ENCODE measurements at places on chromosomes 5 and 9.

DNA sequence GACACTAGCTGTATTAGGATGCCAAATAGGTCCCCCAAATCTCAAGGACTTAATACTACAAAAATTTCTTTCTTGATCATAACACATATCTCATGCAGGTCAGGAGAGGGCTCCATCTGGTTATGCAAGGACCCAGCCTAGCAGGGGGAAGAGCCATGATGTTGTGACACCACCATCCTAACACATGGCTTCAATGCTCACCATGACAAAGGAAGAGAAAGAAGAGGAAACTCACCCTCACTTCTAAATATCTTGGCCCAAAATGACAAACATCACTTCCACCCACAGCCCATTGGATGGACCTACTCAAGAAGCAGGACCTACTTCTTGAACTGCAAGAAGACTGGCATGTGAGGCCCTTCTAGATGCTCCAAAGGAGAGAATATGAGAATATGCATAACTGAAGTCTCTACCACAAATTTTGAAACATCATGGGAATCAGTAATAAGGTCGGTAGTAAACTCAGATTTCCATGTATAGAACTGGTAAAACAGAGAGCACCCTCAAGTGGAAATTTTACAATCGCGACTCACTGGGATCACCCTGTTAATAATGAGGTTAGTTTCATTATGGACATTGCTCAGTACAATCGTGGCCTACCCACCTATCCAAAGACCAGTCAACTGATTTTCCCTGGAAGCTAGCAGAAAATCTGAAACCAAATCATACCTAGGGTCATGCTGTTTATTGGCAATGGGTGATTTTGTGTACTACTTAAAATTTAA, 308.2 kb downstream of the ACTL7B start:
- DNase-seq = no peak

DNA sequence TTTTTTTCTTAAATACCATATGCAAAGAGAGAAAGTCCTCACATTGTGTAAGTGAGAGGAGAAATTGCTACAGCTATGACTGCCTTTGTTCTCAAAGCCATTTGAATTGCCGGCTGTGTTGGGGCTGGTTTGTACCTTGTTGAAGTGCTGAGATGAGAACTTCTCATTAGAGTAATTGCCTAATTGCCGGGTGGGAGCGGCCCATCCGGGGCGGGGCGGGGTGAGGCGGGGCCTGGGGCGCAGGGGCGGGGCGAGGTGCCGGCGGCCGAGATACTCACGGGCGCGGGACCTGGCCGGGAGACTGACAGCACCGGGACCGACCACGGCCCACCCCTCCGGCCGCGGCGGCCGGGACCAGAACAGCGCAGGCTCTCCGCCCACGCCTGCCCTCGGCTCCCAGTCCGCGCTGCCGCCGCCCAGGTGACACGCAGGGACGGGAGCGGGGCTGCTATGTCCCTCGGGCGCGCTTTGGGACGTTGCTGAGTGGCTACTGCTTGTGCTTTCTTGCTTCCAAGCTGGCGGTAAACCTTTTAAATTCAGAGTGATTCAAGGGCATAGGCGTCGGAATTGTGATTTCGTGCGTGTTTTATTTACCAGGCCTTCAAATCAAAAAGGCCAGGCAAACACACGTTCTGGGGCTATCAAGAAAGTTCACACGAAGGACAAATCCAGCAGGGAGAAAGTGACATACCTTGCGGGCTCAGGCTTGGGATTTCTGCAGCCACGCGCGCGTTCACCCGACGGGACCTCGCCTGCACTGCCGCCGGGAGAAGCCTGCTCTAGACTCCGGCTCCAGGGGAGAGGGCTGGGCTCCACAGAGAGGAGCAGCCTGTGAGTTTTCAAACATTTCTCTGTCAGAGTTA, 269.1 kb downstream of the FANCC start:
- DNase-seq = no peak

GRCh38 chr9:116979456-116979855, 292.4 kb downstream of the TRIM32 start:
- DNase-seq = no peak

DNA sequence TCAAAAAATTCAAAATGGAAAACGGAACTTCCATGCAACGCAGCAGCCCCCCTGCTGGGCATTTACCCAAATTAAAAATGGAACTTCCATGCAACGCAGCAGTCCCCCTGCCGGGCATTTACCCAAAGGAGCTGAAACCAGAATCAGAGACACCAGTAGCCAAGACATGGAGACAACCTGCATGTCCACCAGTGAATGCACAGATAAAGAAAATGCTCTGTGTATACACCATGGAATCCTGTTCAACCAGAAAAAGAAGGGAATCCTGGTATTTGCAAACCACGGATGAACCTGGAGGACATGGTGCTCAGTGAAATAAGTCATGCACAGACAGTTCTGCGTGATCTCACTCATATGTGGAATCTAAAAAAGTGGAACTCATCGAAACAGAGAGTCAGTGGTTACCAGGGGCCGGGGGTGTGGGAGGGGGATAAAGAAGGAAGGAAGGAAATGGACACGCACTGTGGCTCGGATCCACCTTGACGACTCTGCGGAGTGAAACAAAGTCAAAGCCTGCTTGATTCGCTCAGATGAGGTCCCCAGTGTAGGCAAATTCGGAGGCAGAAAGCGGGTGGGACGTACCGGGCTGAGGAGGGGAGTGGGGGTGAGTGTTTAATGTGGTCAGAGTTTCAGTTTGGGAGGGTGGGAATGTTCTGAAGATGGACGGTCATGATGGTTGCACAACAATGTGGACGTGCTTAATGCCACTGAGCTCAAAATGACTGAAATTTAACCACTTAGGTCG, 40.2 kb upstream of the EXOC3 start:
- no peak for DNase-seq

GRCh38 chr9:14750821-14751220, 28.3 kb upstream of the CER1 start:
- no peak for DNase-seq

GRCh38 chr5:134917070-134917815, 12.3 kb downstream of the PCBD2 start:
- DNase-seq = no peak

- DNase-seq = no peak
These were observed 190.1 kb downstream of the ACTL7B start for GRCh38 chr9:108665521-108666239.

GRCh38 chr5:160339406-160340130, 27.2 kb upstream of the CCNJL start:
- DNase-seq = no peak

DNA sequence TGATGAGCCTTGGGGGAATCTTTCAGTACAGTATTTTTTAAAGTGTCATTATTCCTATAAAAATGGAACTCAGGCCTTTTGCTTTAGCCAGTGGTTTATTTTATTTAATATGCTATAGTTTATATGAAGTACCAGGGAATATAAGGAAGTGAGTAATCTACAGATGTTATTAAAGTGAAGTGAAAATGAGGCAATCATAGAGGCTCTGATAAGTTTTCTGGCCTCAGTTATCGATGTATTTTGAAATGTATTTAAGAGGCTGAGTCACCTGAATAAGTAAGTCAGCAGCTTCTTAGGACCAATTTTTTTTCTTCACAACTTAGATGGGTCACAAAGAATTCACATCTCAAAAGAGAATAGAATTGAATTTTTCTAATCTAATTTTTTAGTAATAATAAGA, 829.0 kb downstream of the DNAH5 start:
- DNase-seq = no peak

DNA sequence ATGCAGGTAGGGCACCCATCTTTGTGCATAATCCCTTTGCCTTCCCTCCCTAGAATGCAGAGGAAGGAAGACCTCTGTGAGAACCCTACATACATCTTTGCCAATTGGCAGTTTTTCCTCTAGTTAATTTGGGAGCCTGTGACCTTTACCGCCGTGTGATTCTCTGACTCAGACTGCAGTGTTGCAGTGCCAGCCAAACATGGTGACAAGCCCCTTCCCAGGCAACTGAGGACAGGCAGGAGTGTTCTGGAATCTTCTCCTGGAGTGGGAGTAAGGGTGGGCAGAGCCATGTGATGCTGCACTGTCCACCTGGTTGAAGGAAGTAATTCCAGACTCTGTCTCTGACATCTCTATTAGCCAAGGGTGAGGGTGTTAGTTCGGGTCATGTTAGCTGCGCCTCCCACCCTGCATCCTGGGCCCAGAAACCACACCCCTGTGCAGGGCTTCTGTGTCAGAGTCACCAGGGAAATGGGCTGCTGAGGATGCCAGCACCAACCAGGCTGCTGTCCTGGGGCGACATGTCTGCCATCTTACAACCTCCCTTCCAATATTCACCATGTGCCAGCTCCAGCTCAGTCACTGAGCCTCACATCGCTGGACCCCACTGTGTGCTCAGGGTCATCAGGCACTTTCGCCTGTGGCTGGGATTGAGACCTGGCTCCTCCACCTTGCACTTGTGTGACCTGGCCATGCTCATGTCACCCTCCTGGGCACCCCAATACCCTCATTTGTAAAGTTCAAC, 21.8 kb downstream of the KCNIP1 start:
- DNase-seq = no peak

GRCh38 chr5:140637371-140638100, 1.7 kb upstream of the TMCO6 start:
- no peak for DNase-seq

GRCh38 chr5:125659316-125660023, 763.7 kb upstream of the GRAMD2B start:
- peak; percentile 85 for DNase-seq

GRCh38 chr9:108054131-108054630, 564.6 kb upstream of the KLF4 start:
- DNase-seq = no peak

- DNase-seq = no peak
These were observed 107.1 kb upstream of the POC5 start for GRCh38 chr5:75824323-75824722.

- DNase-seq = no peak
These were observed 9.7 kb upstream of the OTULINL start for GRCh38 chr5:14571901-14572300.

- DNase-seq = no peak
These were observed 24.0 kb downstream of the MYO10 start for GRCh38 chr5:16912080-16912479.

DNA sequence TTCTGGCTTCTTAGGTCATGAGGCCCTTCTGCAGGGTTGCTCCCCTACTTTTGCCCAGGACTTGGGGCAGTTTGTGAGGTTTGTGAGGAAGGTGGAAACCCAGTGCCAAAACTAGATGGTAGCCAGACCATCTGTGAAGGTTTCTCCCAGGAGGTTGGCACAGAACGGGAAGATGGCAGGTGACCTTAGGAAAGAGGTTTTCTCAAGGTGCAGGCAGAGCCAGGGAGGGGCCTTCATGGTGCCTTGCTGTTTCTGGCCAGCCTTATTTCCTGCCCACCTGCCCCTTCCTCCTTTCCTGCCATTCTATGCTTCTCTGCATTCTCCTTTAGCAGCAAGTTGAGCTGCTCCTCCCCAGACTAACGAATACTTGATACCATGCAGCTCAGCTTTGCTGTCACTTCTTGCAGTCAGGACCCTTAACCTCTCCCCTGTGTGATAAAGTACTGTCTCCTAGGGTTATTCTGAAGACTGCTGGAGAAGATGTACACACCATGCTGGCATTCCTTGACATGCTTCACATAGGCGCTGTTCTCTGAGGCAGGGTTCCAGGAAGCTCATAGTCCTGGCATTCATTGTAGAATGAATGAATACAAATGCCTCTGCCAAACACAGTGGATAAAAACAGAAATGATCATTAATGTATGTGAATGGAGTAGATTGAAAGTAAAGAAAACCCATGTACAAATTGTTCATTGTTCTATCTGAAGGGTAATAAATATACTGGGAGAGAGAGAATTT, 154.3 kb downstream of the KDM4C start:
- DNase-seq = no peak

DNA sequence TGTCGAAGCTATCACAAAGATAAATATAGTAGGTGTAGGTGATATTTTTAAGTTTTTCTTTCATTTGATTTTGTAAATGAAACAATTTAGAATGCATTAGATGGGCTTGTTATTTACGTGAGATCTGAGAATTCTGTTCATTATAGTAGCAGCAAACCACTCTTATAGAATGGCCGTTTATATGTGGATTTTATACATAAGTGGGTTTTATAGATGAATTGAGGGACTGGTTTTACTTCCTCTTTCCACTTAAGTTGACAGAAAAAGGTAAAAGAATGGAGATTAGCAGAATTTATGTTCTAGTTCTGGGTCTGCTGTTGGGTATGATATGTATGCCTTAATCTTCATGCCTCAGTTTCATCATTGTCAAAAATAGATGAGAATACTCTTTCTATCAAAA, 5.6 kb downstream of the RMI1 start:
- DNase-seq = no peak

GRCh38 chr9:124132671-124133147, 121.1 kb downstream of the LHX2 start:
- DNase-seq = no peak

DNA sequence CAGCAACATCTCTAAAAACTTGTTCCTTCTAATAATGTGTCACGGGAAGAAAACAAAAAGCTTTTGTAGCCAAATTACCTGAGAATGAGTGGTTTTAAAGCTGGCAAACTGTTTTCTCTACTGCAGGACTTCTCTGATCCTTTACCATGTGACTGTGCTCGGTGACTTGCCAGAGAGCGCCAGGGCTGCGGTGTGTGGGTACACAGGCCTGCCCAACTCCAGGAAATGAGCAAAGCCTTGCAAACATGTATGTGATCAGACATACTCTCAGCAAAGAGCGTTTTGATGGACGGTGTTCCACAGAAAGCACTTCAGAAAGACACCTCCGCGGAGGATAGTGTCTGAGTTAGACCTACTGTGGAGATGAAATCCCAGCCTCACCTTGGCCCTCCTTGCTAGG, 157.3 kb downstream of the SPOCK1 start:
- no peak for DNase-seq

DNA sequence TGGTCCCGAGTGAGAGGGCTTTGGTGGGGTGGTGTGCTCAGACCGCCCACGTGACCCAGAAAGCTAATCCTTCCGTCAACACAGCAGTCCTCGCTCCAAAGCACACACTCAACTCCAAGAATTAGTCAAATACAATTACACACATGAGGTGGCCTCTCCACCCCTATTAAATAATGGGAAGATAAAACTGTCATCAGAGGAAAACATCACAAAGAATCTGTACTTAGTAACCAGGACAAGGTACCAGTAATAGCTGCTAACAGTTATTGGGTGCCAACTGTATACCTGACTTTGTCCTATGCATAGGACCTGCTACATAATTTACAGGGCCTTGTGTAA, 222.8 kb downstream of the HSPA4 start:
- no peak for DNase-seq

DNA sequence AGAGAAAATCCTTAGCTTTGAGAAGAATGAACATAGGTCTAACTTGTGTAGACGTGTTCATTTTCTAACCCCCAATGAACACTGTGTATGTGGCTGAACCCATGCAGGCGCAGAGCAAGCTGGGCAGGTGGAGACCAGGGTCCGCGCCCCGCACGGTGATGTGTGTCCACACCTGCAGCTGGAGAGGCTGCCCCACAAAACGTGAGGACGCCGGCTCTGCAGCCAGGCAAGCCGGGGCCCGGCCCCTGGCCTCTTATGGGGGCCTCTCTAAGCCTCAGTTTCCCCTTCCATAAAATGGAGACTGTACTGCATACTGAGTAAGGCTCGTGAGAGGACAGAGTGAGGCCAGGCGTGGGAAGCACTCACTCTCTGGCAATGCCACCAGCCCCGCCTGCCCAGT, 124.7 kb upstream of the RAPGEF1 start:
- no peak for DNase-seq

Data from fibroblast of gingiva (primary cell).